ENCODE measurements at places on chromosomes 12 and 14. TPM values are rescaled to one million over a fixed set of nuclear protein-coding genes. Genes with fewer than 3 reads are reported as not detected.

Gene CYP46A1
- total RNA-seq, result 0.14 TPM

DNA sequence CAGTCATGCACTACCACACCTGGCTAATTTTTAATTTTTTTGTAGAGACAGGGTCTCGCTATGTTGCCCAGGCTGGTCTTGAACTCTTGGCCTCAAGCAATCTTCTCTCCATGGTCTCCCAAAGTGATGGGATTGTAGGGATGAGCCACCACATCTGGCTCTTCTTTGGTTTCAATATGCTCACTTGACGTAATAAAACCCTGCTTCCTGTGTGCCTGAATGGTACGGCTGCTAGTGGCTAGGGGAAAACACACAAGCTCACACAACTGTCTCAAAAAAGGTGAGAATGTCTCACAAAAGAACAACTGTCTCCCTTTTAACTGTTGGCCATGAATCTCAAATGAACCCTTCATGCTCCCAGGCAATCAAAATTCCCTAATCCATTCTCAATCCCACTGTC is 15.0 kb downstream of the C1S start:
- H3K36me3 ChIP-seq, result peaks cover 1% of the 10 kb centered on the region
- H3K27ac ChIP-seq, result no peak overlapping the region
- no peak overlapping the region for H3K4me3 ChIP-seq
- DNase-seq, result no peak

DNA sequence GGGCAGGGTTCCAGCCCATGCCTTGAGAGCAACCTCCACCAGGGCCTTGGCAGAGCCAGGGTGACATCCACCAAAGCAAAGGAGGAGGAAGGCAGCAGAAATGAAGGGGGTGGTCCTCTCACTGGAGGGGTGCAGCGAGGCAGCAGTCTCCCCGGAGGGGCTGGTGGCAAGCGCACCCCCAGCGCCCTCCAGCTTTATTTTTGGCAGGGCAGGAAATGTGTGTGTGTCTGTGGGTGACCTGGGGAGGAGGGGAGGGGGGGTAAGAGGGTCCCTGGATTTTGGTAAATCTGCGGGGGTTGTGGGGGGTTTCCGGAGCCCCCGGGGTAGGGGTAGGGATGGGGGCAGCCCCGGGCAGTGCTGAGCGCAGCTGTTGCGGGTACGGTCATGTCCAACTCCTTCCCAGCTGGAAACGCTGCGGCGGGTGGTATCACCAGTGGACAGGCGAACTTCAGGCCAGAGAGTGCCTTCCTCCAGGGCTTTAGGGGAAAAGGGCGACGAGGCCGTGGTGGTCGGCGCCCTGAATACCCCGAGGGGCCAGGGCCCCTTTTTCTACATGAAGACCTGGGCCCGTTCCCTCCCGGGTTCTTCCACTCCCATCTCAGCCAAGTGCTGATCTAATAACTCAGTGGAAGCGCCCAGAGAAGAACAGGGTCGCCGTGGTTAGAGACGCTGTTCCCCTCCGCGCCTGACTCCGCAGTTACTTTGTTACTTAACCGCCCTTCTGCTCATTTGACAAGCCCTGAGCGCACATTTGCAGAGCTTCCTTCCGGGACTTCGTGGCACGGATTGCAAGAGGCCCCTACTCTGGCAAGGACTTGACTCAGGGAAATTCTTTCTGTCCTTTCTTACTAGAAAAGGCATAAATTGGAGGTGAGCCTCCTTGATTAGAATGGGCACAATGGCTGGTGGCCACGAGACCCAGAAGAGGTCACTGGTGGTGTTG is 55.2 kb downstream of the FOS start:
- no peak overlapping the region for H3K4me3 ChIP-seq
- no peaks in the 10 kb centered on the region for H3K36me3 ChIP-seq
- DNase-seq, result no peak

DNA sequence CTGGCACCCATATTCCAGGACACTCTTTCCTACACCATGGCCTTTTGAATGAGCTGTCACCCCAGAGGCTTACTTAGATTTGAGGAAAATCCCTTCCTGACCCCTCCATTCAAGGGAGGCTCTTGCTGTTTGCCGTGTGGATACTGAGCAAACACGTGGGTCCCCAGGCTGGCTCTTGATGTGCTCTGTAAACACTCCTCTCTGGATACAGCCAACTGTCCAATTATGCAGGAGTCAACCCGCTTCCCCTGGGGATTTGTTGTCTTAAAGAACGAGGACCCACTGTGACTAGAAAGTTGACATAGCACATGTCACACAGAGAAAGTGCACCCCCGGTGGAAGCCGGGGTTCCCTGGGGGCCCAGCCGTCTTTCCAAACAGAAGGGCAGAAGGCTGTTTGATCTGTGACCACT is 75.8 kb upstream of the CEP83 start:
- peaks cover 26% of the 10 kb centered on the region for H3K4me1 ChIP-seq
- DNase-seq, result no peak
- H3K27ac ChIP-seq, result no peak overlapping the region
- no peaks in the 10 kb centered on the region for H3K27me3 ChIP-seq

DNA sequence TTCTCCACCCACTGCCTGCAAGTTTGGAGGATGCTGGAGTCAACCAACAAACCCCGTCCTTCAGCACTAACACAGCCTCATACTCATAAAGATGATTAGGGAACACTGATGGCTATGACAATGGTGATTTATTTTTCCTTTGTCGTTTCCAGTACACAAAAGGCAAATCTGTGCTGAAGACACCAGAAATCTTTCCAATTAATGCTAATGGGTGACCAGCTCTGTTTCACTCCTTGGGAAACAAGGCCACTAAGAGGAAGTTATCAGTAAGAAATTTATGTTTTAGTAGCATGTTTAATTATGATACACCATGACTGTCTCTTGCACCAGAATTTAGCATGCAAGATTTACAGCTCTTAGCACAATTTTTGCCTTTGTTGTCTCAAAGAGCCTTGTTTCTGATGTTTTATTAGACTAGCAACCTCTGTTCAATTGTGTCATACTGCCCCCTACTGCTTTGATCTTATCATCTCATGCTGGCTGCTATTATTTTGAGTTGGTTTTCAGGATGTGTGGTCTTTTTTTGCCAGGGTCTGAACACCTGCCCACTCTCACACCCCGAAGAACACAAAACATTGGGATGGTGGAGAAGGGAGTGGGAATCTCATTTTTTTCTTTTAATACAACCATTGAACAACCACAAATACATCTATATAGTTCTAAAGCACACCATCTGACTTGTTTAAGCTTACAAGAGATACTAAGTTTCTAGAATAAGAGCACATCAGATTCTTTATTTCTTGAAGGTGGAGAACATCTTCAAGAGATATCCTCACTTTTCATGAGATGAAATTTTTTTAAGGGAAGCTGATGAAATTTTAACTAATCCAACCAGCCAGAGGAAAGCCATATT is 160.9 kb downstream of the SPTSSA start:
- DNase-seq, result no peak
- H3K27ac ChIP-seq, result no peak overlapping the region
- H3K4me1 ChIP-seq, result no peaks in the 10 kb centered on the region
- H3K4me3 ChIP-seq, result no peak overlapping the region
- no peaks in the 10 kb centered on the region for H3K36me3 ChIP-seq

- H3K36me3 ChIP-seq, result no peaks in the 10 kb centered on the region
- H3K4me3 ChIP-seq, result no peak overlapping the region
- H3K27me3 ChIP-seq, result no peaks in the 10 kb centered on the region
- no peaks in the 10 kb centered on the region for H3K4me1 ChIP-seq
- H3K27ac ChIP-seq, result no peak overlapping the region
These were observed 67.7 kb upstream of the CPM start for GRCh38 chr12:69000540-69001243.

Gene CKB
- total RNA-seq, result 9.0 TPM

Gene HSPB8
- 0.56 TPM for total RNA-seq

DNA sequence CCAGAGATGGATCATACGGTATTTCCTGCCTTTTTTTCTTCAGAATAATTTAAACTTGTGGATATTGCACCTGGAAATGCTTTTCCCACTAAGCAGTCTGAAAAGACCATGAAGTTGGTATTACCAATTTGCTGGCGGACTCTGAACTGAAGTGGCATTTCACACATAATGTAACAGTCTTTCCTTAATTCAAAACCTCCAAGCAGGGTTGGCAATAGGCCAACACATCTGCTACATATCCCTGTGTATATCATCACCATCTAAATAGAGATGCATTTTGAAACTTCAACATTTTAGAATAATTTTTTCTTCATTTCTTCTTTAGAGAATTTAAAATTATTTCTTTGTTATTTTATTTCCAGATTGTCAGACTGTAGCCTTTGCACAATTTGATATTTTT is 100.5 kb downstream of the TSPAN8 start:
- no peak overlapping the region for H3K27ac ChIP-seq
- no peaks in the 10 kb centered on the region for H3K36me3 ChIP-seq
- H3K4me3 ChIP-seq, result no peak overlapping the region
- H3K27me3 ChIP-seq, result no peaks in the 10 kb centered on the region
- DNase-seq, result no peak

Gene CLBA1
- total RNA-seq, result 0.98 TPM

- no peak overlapping the region for H3K4me3 ChIP-seq
- no peak overlapping the region for H3K27ac ChIP-seq
- H3K36me3 ChIP-seq, result peaks cover 4% of the 10 kb centered on the region
- H3K4me1 ChIP-seq, result peaks cover 11% of the 10 kb centered on the region
- DNase-seq, result no peak
These were observed 40.6 kb downstream of the IGF1 start for GRCh38 chr12:102439426-102440405.

Gene CD163L1
- 1.3 TPM for total RNA-seq

- H3K4me3 ChIP-seq, result no peak overlapping the region
- no peaks in the 10 kb centered on the region for H3K27me3 ChIP-seq
- H3K36me3 ChIP-seq, result no peaks in the 10 kb centered on the region
- no peak for DNase-seq
- no peaks in the 10 kb centered on the region for H3K4me1 ChIP-seq
- H3K27ac ChIP-seq, result no peak overlapping the region
These were observed 156.0 kb downstream of the TMTC3 start for GRCh38 chr12:88298014-88298682.
